RPMI7951 (cell line): ENCODE measurements at places on chromosomes 1 and 21.

DNA sequence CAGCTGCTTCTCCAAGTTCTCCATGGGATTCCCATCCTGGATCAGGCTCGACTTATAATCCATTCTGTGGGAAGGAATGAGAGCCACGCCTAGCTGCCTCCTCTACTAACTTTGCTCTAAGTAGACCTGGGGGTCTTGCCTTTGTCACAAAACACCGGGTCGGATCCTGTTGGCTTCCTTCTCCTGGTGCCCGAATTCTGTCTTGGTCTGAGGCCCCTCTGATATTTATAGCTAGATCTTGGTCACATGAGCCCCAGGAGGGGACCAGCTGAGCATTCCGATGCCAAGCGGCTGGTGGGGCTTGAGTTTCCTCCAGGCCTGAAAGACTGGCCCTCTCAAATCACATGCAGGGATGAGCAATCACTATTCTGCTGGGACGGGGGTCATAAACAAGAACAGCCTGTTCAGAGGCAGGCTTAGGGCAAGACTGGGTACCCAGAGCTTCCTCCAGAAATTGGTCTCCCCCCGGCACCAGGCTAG is at the start of gene TRIM63:
TSS of gene TRIM63 (minus strand) at position 199 of the 480 bp plus-strand sequence. CDS start at position 63, 136 bp downstream.
- no peak for DNase-seq

DNA sequence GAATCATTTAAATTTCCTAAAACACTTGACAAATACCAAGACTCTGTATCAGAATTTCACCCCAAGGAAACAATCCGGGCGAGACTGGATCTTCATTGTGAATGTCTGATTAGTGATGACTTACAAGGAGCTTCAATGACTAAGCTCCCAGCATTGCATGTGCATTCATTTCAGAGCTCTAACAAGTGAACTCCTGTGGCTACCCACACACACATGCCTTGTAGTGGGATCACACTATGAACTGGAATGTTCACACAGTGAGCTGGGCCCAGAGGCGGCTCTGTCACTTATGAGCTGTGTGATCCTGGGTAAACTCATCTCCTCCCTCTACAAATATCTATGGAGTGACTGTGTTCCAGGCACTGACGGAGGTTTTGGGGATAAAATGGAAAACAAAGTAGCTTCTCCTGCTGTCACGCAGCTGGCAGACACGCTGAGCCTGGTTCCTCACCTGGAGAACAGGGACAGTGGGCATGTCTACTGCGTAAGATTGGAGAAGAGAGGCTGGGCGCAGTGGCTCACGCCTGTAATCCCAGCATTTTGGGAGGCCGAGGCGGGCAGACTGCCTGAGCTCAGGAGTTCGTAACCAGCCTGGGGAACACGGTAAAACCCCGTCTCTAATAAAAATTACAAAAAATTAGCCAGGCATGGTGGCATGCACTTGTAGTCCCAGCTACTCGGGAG is 56.9 kb downstream of the CLSTN1 start:
- DNase-seq, result peak; percentile 98

GRCh38 chr1:3016641-3017439 is 4.4 kb upstream of the ACTRT2 start:
- DNase-seq, result no peak

DNA sequence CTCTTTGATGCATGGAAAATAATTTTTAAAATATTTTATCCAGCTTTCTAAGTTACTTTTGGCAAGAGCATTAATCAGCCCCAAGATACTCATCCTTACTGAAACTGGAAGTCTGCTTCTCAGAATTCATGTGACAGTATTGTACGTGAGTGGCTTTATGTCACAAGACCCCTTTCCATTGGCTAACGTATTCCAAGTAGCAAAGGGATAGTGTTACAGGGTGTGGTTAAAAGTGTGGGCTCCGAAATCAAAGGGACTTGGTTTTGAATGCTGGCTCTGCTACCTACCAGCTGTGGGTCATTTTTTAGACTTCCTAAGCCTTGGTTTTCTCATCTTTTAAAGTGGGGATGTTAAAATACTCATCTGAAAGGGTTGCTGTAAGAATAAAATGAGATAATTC is 91.7 kb downstream of the RHOU start:
- no peak for DNase-seq

DNA sequence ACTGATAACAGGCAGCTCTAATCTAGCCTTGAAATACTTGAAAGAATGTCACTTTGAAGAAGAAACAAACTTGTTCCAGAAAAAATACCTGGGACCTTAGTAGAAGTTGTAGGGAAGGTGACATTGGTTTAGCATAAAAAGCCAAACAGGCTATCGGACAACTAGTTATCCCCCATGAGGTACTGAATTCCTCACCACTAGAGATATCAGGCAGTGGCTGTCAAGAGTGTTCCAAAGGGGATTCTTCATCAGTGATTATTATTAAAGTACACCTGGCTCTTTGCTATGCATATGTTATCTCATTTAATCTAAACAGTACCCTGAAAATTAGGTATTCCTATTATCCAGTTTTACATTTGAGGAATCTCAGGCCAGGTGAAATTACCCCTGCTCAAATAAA is 13.1 kb upstream of the HMGN2 start:
- DNase-seq, result no peak

DNA sequence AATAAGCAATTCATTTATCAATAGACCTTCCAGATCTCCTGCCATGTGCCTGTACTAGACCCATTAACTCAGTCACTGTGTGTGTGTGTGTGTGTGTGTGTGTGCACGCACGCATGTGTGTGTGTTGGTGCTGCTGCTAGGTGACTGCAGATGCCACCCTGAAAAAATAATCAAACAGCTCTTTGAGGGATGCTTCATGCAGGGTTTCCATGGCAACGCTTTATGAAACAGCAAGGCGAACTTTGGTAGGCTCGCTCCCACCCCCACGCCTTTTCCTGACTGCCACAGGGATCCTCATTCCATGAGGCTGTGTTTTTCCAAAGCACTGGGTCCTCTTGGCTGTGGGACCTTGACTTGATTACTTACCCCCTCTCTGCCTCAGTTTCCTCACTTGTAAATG is 94.0 kb downstream of the HMGB4 start:
- DNase-seq, result peak; percentile 16

GRCh38 chr1:151995774-151996173 is 2.1 kb upstream of the S100A10 start:
- no peak for DNase-seq

GRCh38 chr1:222654849-222655248 is 37.0 kb downstream of the MIA3 start:
- peak; percentile 73 for DNase-seq

DNA sequence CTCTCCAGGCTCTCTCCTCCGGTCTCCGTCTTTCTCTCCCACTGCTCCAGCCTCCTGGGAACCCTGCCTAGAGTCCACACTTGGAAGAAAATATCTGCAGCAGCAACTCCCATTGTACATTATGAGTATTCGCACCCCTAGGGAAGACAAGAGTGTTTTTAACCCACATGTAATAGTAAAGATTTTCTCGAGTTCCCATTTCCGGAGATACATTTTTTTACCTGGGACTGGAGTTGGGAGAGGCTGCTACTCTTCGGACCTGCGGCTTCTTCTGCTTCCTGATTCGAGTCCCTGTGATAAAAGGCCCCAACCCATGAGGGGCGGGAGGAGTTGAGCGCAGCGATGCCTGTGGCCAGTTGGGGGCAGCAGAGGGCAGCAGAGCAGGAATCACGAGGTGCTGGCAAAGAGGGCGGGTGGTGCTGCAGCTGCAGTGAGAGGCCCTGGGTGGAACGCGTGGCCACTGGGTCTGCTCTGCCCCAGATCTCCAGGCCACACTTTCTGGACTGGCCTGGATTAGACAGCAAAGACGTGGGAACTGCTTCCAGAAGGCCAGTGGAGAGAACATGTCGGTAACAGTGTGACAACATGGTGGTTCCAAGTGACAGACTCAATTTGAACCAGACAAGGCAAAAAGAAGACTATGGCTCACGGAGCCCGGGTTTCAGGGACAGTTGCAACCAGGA is 221.0 kb upstream of the CSF3R start:
- peak; percentile 54 for DNase-seq

GRCh38 chr1:242147096-242147976 is 148.4 kb upstream of the MAP1LC3C start:
- DNase-seq, result no peak

DNA sequence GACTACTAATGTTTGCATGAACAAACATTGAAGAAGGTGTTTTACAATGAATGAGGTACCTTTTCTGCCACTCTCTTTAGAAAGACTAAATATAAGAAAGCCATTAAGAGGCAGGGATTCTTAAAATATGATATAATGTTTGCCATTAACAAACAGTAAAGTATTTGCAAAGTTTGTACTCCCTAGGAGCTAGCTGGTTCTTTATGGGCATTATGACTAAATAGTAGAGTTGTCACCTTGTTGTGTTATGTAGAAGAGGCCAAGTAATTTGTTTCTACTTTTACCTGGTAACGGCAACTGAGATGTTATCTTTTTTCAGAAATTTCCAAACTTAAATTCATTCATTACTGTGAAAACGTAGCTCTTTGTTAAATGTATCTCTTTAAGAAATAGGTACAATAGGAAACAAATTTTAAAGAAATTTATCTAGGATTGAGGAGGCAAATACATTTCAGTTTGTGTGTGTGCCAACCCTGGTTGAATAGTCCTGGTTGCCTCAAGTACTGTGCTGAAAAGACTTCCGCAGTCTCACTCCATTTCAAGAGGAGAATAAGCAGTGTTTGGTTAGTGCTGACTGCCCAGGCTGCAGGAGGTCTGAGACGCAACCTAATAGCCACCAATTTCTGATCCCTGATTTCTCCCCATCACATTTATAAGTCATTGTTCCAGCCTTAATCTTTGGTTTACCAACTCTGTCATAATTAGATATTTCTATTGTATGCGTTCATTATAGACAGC is 52.1 kb downstream of the WDR3 start:
- DNase-seq, result no peak

DNA sequence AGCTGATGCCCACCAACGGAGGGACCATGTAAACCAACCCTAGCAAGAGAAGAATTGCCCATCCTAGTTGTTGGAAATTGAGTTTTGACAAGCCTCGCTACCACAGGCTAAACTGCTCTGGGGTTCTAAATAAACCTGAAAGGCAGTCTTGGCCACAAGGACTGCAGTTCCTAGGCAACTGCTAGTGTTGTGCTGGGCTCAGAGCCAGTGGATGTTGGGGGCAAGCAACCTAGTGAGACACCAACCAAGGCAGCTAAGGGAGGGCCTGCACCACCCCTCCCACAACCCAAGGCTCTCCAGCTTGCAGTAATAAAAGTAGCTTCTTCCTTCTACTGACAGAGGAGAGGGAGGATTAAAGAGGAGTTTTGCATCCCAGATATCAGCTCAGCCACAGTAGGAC is 102.4 kb upstream of the PKN2 start:
- no peak for DNase-seq
